GM12864 (cell line): ENCODE measurements at places on chromosomes 13 and 19.

GRCh38 chr13:77810430-77810829 lies 108.2 kb downstream of the EDNRB start:
- DNase-seq = peak; percentile 24

DNA sequence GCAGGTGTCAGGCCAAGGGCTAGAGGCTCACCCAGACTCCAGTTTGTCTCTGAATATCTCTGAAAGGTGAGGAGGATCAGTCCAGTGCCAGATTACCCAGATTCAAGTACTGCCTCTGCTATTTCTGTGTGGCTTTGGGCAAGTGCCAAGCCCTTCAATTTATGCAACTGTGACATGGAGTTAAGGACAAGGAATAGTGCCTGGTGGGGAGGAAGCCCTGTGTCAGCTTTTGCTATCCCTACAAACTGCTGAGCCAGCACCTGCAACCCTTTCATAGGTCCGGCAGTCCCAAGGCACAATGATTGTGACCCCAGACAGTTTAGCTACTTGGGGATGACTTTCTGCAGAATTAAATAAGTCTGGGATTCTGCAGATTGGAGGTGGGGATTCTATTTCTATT lies 123.0 kb downstream of the KL start:
- no peak for DNase-seq

GRCh38 chr19:50943074-50943828 lies 9.6 kb downstream of the KLK5 start:
- DNase-seq = no peak

- no peak for DNase-seq
Observed at GRCh38 chr13:105464249-105464648, 1071.2 kb downstream of the EFNB2 start.

- no peak for DNase-seq
Observed at GRCh38 chr13:24625331-24625731, 54.9 kb upstream of the ATP12A start.

GRCh38 chr19:29662604-29663404 lies 2.5 kb upstream of the PLEKHF1 start:
- no peak for DNase-seq

DNA sequence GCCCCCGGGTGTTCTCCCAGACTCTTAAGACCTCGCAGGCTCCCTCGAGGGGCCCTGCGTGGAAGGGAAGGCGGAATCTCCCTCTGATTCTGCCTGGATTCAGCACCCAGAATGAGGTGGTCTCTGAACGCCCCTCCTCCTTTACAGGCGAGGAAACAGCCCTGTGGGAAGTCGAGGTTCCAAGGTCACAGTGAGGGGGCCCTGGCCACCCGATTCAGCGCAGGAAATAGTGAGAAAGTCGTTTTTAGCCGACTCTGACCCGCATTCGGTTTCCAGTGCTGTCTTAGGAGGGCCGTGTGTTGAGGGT lies 1.1 kb downstream of the BSG start:
- no peak for DNase-seq

- no peak for DNase-seq
Observed at GRCh38 chr13:26228096-26228495, 6.0 kb upstream of the RNF6 start.
